ENCODE measurements at places on chromosomes 1 and 21. TPM values are rescaled to one million over a fixed set of nuclear protein-coding genes. Genes with fewer than 3 reads are reported as not detected.

- H3K36me3 ChIP-seq, result no peaks in the 10 kb centered on the region
- no peaks in the 10 kb centered on the region for H3K4me1 ChIP-seq
- H3K27ac ChIP-seq, result no peak overlapping the region
- no peaks in the 10 kb centered on the region for H3K27me3 ChIP-seq
- DNase-seq, result no peak
- H3K4me3 ChIP-seq, result no peak overlapping the region
These were observed 27.5 kb upstream of the TMEM52 start for GRCh38 chr1:1946540-1946939.

- H3K27me3 ChIP-seq, result no peaks in the 10 kb centered on the region
- H3K27ac ChIP-seq, result peak overlapping the region; percentile 11
- DNase-seq, result peak; percentile 98
- H3K4me1 ChIP-seq, result peaks cover 30% of the 10 kb centered on the region
- peak overlapping the region; percentile 38 for H3K4me3 ChIP-seq
These were observed 588 bp upstream of the IGSF8 start for GRCh38 chr1:160098852-160099561.

DNA sequence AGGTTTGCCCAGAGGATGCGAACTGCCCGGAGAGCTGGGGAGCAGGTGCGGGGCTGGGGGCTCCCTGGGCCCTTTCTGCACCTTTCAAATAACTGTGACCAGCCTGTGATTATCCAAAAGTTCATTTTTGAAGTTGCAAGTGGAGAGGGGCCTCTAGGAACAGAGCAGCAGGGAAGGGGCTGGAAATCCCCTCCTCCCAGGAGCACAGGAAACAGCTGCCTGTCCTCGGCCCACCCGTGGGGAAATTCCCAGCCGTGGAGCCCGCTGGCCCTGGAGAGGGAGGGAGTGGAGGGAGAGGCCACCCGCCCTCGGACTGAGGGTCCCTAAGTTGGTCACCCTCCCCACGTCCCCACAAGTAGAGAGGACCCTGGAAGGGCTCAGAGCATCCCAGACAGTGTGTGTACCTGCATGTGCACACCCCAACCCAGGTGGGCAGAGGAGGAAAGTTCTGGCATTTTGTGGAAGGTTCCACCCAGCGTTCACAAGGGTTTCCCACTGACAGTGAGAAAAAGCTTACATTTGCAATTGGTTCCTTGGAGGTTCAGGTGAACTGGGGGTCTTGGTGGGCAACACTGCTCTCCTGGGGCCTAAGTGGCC lies 1.2 kb upstream of the TNFRSF4 start:
- H3K27ac ChIP-seq, result no peak overlapping the region
- no peaks in the 10 kb centered on the region for H3K36me3 ChIP-seq
- no peaks in the 10 kb centered on the region for H3K4me1 ChIP-seq
- H3K27me3 ChIP-seq, result no peaks in the 10 kb centered on the region
- no peak overlapping the region for H3K4me3 ChIP-seq

DNA sequence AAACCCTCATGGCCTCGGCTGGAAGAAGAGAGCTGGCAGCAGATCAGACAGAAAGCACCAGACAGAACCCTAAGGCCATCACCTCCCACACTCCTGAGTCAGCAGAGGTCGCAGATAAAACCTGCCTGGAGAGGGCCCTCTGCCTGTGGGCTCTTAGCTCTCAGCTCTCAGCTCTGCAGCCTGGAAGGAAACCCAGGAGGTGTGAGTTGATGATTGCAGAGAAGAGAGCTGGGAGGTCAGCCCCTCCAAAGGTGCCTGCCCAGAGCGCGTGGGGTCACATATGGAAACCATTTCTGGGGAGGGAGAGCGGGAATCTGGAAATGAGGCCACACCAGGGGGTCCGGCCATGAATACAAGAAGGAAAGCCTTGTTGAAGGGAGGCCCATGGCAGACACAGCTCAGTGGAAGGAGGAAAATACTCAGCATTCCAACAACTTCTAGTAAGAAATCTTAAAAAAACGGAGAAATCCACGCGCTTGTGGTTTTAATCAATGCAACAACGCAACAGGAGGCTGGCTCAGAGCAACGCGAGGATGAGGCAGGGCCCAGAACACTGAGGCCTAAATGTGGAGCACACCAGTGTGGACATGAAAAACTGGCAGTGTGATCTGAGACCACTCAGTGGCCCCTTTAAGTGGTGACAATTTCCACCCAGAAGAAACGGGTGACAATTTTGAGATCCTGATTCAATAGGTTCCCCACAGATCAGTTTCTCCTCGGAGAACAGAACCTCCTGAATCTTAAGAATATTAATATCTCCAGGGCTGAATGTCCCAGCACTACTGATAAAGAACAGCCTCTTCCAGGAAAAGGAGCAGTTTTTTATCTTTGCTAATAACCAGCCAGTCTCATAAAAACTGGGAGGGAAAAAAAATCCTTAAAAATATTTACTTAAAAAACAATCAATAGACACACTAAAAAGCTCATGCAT lies 45.7 kb downstream of the PSMG1 start:
- DNase-seq, result no peak
- H3K27ac ChIP-seq, result no peak overlapping the region
- no peaks in the 10 kb centered on the region for H3K27me3 ChIP-seq
- H3K4me1 ChIP-seq, result no peaks in the 10 kb centered on the region

DNA sequence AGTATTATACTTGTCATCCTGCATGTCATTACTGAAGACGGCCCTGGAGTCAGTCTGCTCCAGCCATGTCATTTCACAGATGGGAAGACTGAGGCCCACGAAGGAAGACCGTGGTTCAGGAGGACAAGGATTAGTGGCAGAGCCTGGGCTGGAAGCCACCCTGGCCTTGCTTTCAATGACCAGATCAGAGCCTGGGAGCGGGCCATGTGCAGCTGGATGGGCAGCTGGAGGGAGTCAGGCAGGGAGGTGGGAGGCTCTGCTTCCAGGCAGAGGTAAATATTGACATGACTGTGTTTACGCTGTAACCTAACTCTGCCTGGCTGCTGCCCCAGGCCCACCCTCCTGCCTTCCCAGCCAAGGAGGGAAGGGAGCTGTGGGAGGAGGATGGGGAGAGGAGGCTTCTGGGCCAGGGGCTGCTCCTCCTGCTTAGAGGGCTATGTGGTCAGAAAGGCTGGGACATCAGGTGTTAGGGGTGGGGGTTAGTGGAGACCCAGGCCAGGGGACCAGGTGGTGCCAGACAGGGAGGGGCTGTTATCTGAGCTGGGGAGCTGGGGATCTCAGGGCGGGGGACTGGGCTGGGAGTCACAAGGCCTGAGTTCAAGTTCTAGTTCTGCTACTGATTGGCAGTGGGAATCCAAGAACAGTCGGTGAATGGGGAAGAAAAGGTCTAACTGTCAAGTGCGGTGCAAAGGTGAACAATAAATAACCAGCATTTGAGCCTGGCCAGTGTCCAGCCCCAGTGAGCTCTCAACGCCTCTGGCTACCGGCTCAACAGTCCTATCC lies 48.5 kb upstream of the ECE1 start:
- no peaks in the 10 kb centered on the region for H3K27me3 ChIP-seq
- peak; percentile 71 for DNase-seq
- 0 out of 2 replicates have a peak, but pooled peaks cover 3% of the 10 kb centered on the region for H3K36me3 ChIP-seq

GRCh38 chr1:81114191-81114590 lies 686.5 kb upstream of the ADGRL2 start:
- no peaks in the 10 kb centered on the region for H3K4me1 ChIP-seq
- no peak overlapping the region for H3K27ac ChIP-seq
- H3K36me3 ChIP-seq, result no peaks in the 10 kb centered on the region
- H3K27me3 ChIP-seq, result no peaks in the 10 kb centered on the region
- no peak for DNase-seq

DNA sequence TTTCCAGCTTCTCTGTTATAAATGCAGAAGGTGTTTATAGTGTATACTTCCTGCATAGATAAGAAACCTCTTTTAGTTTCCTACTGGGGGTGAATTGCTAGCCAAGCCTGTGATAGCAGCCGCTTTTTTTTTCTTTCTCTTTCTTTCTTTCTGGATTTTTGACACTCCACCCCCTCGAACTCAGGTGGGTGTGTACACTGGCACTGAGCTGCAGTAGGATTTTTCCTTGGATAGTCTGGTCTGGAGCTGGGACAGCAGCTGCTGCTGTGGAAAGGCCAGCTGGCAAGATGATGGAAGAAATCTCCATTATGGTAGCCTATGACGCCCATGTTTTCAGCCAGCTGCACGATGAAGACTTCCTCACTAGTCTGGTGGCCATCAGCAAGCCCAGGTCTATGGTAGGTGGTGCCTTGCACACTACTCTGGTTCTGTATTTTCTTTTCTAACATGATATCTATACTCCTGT lies 122.5 kb upstream of the CACYBP start:
- H3K27ac ChIP-seq, result no peak overlapping the region
- DNase-seq, result no peak
- H3K4me3 ChIP-seq, result no peak overlapping the region
- no peaks in the 10 kb centered on the region for H3K27me3 ChIP-seq

DNA sequence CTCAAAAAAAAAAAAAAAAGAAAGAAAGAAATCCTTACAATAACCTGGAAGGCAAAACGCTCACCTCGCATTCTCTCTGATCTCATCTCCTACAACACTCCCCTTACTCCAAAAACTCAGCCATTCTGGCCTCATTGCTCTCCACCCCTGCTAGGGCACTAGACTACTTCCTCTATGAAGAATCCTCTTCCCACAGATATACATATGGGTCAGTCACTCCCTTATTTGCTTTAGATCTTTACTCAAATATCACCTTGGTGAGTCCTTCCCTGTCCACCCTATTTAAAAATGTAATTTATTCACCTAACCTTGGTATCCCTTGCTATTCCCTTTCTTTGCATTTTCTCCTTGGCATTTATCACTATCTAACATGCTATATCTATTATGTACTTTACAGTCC lies 24.6 kb upstream of the KIF1B start:
- no peaks in the 10 kb centered on the region for H3K4me1 ChIP-seq
- H3K36me3 ChIP-seq, result no peaks in the 10 kb centered on the region
- H3K4me3 ChIP-seq, result no peak overlapping the region
- DNase-seq, result no peak
- H3K27ac ChIP-seq, result no peak overlapping the region

GRCh38 chr1:185432948-185433347 lies 115.9 kb upstream of the IVNS1ABP start:
- no peak overlapping the region for H3K4me3 ChIP-seq
- H3K27me3 ChIP-seq, result no peaks in the 10 kb centered on the region
- no peak for DNase-seq
- no peak overlapping the region for H3K27ac ChIP-seq
- H3K4me1 ChIP-seq, result no peaks in the 10 kb centered on the region

- peaks cover 2% of the 10 kb centered on the region for H3K36me3 ChIP-seq
- H3K27me3 ChIP-seq, result no peaks in the 10 kb centered on the region
- H3K4me3 ChIP-seq, result no peak overlapping the region
- DNase-seq, result peak; percentile 62
These were observed 53.0 kb downstream of the PBX1 start for GRCh38 chr1:164611754-164612642.

DNA sequence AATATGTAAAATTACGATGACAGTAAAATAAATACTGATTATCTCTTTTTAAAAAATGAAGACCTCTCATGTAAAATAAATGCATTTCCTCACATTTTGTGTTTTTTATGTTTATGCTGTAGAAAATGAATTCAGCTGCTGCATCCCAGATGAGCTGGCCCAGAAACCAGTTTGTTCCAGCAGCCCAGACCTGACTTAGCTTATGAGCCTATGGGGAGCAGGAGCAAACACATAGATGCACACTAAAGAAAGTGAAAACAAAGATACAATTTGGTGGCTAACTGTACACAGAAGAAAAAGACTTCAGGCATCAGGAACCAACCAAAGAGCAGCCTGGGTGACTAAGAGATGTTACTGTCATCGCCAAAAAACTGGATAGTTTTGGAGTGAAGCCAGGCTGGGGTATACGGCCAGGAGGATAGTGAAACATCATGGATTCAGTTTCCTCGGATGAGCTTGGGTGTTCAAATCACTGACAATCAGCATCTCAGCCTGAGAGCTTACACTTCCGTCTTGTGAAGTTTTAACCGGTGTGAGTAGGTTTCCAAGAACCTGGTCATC lies 113.9 kb upstream of the BACE2 start:
- no peaks in the 10 kb centered on the region for H3K36me3 ChIP-seq
- H3K27ac ChIP-seq, result no peak overlapping the region

DNA sequence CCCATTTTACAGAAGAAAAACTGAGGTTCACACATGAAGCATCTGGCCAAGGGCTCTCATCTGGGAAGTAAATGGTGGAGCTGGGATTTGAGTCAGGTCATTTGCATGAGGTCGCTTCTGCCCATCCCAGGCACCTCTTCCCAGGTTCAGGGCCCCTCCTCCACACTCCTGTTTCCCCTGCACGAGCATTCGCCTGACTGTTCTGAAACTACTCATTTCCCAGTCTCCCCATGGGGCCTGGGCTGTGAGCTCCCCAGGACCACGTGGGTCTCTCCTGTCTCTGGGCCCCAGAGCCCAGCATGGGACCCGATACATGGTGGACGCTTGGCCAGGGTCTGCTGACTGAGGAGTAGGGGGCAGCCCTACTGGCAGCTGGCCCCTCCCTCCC lies 360.8 kb downstream of the MATN1 start:
- no peak overlapping the region for H3K4me3 ChIP-seq
- no peaks in the 10 kb centered on the region for H3K4me1 ChIP-seq
- H3K27ac ChIP-seq, result no peak overlapping the region
- H3K36me3 ChIP-seq, result no peaks in the 10 kb centered on the region
- no peak for DNase-seq
- no peaks in the 10 kb centered on the region for H3K27me3 ChIP-seq

GRCh38 chr1:211630236-211631081 lies 45.0 kb downstream of the NEK2 start:
- no peak for DNase-seq
- no peak overlapping the region for H3K27ac ChIP-seq
- H3K4me1 ChIP-seq, result peaks cover 6% of the 10 kb centered on the region

- H3K27me3 ChIP-seq, result no peaks in the 10 kb centered on the region
- no peaks in the 10 kb centered on the region for H3K4me1 ChIP-seq
- H3K36me3 ChIP-seq, result no peaks in the 10 kb centered on the region
- DNase-seq, result no peak
- H3K4me3 ChIP-seq, result no peak overlapping the region
These were observed 185.4 kb upstream of the AJAP1 start for GRCh38 chr1:4468804-4469514.

DNA sequence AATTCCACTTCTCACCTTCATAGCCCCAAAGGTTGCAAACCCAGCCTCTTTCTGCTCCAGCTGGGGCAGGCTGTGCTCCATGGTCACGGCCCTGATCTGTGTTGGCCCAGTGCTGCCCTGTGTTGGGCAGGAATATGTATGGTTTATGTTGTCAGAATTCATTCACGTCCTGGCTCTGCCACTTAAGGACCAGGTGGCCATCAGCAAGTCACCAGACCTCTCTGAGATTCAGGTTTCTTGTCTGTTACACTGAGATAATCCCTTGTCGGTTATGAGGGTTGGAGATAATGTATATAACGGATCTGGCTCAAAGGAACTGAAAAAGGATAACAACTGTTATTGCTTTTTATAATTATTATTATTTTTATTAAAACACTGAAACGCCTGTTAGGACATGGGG lies 39.1 kb upstream of the SELENON start:
- H3K36me3 ChIP-seq, result no peaks in the 10 kb centered on the region
- H3K27ac ChIP-seq, result no peak overlapping the region

- no peaks in the 10 kb centered on the region for H3K27me3 ChIP-seq
- H3K27ac ChIP-seq, result no peak overlapping the region
- DNase-seq, result no peak
- no peaks in the 10 kb centered on the region for H3K4me1 ChIP-seq
- no peaks in the 10 kb centered on the region for H3K36me3 ChIP-seq
These were observed 661.3 kb upstream of the USP24 start for GRCh38 chr1:55876276-55877060.

C4BPB gene
- 99.8 TPM for total RNA-seq

LRRC8C gene
- 0.11 TPM for total RNA-seq

OR2L2 gene
- 0.16 TPM for total RNA-seq

UBASH3A gene
- total RNA-seq, result not detected

PLA2G2D gene
- total RNA-seq, result not detected

RNF220 gene
- 79.5 TPM for total RNA-seq

GSTM5 gene
- total RNA-seq, result 6.0 TPM

SH3BGR gene
- total RNA-seq, result 0.82 TPM

LCE3D gene
- not detected for total RNA-seq

CD244 gene
- not detected for total RNA-seq

VTCN1 gene
- total RNA-seq, result 0.52 TPM

DNASE2B gene
- not detected for total RNA-seq

WDR64 gene
- total RNA-seq, result not detected
